Right lobe of liver (tissue), 6 donors: ENCODE measurements at places on chromosomes 5 and 9.

DNA sequence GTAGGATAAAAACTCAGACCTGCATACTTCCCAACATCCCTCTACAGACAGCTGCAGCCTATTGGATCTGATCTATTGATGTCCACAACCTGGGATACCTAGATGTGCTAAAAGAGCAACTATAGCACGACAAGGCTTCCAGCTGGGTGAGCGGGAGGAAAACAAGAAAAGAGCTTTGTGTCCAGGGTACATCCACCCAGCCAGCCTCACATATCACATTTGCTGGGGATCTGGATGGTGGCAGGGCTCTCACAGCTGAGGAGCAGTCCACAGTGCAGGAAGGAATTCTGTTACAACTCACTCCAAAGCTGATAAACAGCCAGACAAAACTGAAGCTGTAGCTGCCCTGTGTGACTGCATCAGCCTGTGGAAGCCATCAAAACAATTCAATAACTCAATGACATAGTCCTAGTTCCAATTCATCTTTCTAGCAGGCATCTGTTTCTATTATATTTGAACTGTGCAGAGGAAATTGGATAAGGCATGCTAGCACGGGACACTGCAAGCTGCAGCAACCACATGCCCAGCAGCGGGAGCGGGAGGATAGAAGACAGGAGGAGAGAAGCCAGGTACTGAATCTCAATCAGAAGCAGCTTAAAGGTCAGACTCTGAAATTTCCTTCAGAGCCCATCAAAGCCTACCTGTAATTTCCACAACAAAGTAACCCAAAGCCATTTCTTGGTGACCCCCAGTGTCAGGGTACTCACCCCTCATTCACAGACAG is 45.0 kb downstream of the MED10 start:
- no peaks in the 10 kb centered on the region for H3K4me1 ChIP-seq
- no peaks in the 10 kb centered on the region for H3K36me3 ChIP-seq
- no peak for DNase-seq
- H3K4me3 ChIP-seq: no peak overlapping the region
- H3K27ac ChIP-seq: no peak overlapping the region
- H3K27me3 ChIP-seq: no peaks in the 10 kb centered on the region

DNA sequence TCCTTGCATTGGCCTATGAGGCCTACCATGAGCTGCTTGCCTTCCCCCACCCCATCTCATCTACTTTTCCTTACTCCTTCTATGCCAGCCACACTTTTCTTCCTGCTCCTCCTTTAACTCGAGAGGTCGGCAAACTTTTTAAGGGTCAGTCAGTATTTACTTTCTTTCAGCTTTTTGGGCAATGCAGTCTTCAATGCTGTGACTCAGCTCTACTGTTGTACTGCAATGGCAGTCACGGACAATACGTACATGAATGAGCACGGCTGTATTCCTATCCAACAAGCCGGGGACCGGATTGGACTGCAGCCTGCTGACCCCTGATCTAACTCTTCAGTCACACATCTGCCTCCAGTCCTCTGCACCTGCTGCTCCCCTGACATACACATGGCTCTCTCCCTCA is 602 bp upstream of the ACTL7A start:
- no peaks in the 10 kb centered on the region for H3K4me1 ChIP-seq
- no peaks in the 10 kb centered on the region for H3K36me3 ChIP-seq
- no peak for DNase-seq
- H3K27ac ChIP-seq: no peak overlapping the region

GRCh38 chr9:81621118-81621517 is 68.2 kb downstream of the TLE1 start:
- no peaks in the 10 kb centered on the region for H3K27me3 ChIP-seq
- no peaks in the 10 kb centered on the region for H3K36me3 ChIP-seq
- no peak overlapping the region for H3K27ac ChIP-seq
- no peak for DNase-seq

DNA sequence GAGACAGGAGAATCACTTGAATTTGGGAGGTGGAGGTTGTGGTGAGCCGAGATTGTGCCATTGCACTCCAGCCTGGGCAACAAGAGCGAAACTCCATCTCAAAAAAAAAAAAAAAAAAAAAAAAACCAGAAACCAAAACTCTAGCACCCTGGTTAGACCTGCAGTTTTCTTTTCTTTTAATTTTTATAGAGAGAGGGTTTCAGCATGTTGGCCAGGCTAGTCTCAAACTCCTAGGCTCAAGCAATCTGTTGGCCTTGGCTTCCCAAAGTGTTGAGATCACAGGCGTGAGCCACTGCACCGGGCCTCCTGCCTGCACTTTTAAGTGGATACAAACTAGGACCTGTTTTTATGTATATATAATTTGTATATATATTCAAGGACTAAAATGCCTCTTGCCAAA is 12.9 kb upstream of the MTMR12 start:
- no peaks in the 10 kb centered on the region for H3K27me3 ChIP-seq
- H3K36me3 ChIP-seq: no peaks in the 10 kb centered on the region
- DNase-seq: no peak
- H3K27ac ChIP-seq: no peak overlapping the region
- H3K4me1 ChIP-seq: peaks cover 15% of the 10 kb centered on the region

GRCh38 chr5:50751064-50751657 is 84.7 kb downstream of the PARP8 start:
- H3K27me3 ChIP-seq: no peaks in the 10 kb centered on the region
- H3K4me1 ChIP-seq: no peaks in the 10 kb centered on the region
- no peak for DNase-seq
- no peak overlapping the region for H3K27ac ChIP-seq

DNA sequence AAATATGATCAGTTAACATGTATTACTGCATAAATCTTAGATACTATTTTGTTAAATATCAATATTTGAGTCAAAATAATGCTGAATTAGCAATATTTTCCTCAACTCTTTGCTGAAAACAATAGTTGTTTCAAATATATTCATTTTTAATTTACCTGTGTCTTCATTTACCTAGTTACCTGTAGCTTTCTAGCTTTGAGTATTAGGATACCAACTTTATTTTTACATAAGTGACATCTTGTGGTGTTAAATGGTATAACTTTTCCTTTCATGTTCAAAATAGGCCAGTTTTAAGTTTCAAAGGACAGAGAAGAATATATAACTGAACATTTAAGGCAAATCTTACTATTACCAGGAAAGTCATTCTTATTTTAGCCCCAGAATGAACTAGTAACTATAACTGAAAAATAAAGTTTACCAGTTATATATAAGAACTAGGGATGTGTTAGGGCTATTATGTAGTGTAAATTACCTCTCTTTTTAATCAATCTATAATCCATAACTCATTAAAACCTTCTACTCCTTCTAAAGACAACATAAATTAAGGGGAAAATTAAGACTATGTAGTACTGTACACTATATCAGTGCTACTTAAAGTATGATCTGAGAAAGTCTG is 25.3 kb downstream of the AP3B1 start:
- H3K27me3 ChIP-seq: no peaks in the 10 kb centered on the region
- DNase-seq: no peak

- H3K4me1 ChIP-seq: no peaks in the 10 kb centered on the region
- H3K27me3 ChIP-seq: no peaks in the 10 kb centered on the region
- H3K36me3 ChIP-seq: no peaks in the 10 kb centered on the region
- no peak overlapping the region for H3K27ac ChIP-seq
- no peak overlapping the region for H3K4me3 ChIP-seq
Measured at GRCh38 chr9:1759009-1759408, 256.1 kb upstream of the SMARCA2 start.

- H3K27me3 ChIP-seq: no peaks in the 10 kb centered on the region
- no peaks in the 10 kb centered on the region for H3K4me1 ChIP-seq
- no peak overlapping the region for H3K4me3 ChIP-seq
- H3K36me3 ChIP-seq: no peaks in the 10 kb centered on the region
Measured at GRCh38 chr9:88821033-88821745, 170.1 kb upstream of the S1PR3 start.

- H3K27me3 ChIP-seq: no peaks in the 10 kb centered on the region
- H3K4me1 ChIP-seq: no peaks in the 10 kb centered on the region
- no peak overlapping the region for H3K27ac ChIP-seq
Measured at GRCh38 chr5:155316070-155316714, 302.6 kb downstream of the KIF4B start.
